ENCODE measurements at places on chromosomes 3 and 15. TPM values are rescaled to one million over a fixed set of nuclear protein-coding genes. Genes with fewer than 3 reads are reported as not detected.

KLF15 gene
- 7.2 TPM for total RNA-seq

ALDH1A3 gene
- 0.80 TPM for total RNA-seq

B2M gene
- total RNA-seq, result 120 TPM

PIGX gene
- total RNA-seq, result 61.4 TPM

CTSH gene
- total RNA-seq, result 9.0 TPM

CSPG4 gene
- 0.37 TPM for total RNA-seq

HGD gene
- 0.28 TPM for total RNA-seq

RBP2 gene
- not detected for total RNA-seq

ZBED2 gene
- 0.06 TPM for total RNA-seq

CFAP161 gene
- total RNA-seq, result 1.9 TPM

All from neural progenitor cell (in vitro differentiated cells).